Epithelial cell of proximal tubule (primary cell): ENCODE measurements at places on chromosomes 1 and 21.

DNA sequence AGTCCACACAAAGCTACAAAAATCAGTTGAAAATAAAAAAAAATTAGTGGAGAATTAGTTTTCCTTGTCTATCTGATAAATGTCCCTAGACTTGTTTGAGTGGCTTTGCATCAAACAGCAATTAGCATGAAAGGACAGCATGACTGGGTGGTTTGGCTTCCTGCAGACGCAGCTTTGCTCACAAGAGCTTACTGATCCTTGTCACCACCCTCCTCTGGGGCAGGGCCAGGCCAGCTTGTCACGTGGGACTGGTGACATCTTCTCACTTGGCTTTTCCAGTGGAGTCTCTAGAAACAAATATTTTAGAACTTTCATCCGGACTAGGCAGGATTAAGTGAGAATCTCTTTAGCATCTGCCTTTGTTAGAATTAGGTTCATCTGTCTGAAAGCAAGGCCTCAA is 76.0 kb upstream of the OLIG2 start:
- no peak for DNase-seq

DNA sequence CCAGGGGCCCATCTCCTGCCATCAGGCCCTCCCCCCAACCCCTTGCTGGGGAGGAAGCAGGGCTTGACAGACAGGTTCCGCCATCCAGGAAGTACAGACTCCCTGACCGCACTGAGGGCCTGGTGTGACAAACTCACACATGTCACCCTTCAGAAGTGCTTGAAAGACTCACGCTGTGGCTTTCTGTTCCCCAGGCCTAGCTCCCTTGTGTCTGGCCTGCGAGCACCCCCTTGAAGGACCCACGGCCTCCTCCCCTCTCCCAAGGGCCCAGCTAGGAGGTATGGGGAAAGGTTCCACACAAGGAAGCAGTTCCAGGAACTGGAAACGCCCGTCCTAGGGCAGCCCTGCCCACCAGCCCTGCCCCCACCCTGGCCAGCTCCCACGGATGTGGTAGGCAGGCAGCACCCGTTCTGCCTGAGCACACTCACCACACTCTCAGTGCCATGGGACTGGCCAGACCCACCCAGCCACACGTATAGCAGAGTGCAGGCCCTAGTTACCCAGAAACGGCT is 26.7 kb downstream of the SLC2A1 start:
- DNase-seq = no peak

DNA sequence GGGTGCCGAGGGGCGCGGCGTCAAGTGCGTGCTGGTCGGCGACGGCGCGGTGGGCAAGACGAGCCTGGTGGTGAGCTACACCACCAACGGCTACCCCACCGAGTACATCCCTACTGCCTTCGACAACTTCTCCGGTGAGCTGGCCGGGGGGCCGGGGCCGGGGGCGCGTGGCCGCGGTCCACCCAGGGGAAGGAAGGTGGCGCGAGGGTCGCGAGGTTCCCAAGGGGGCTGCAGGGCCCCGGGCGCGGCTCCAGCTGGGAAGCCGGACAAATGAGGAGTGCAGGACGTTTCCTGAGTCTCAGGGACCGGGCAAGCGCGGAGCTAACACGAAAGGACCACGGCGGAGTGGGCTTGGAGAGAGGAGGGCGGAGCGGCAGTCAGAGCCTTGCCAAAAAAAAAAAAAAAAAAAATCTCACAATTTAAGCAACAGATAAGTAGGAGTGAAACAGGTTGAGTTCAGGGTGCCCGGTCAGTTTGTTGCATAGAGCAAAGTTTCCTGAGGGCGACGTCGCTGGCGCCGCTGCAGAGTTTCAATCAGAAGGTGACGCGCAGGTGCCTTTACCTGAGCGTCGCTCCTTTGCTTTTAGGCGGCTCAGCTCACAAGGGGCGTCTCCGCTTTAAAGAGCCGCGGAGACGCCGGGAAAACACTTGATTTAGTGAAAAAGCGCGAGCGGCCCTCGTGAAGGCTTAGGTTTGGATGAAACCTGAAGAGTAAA is 750 bp downstream of the RHOU start:
- DNase-seq = no peak

DNA sequence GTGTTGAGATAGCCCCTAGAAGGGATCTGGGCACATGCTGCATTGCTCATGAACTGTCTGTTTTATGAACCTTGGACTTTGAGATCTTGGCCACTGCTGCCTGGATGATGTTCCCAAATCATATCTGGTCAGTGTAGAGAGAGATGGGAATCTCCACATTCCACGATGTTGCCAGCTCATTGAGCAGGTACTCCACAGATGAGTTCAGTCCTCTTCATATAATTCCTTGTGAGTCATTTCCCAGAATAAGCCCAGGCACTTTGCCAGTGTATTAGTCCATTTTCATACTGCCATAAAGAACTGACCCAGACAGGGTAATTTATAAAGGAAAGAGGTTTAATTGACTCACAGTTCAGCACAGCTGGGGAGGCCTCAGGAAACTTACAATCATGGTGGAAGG is 254.0 kb upstream of the RUNX1 start:
- peak; percentile 78 for DNase-seq

DNA sequence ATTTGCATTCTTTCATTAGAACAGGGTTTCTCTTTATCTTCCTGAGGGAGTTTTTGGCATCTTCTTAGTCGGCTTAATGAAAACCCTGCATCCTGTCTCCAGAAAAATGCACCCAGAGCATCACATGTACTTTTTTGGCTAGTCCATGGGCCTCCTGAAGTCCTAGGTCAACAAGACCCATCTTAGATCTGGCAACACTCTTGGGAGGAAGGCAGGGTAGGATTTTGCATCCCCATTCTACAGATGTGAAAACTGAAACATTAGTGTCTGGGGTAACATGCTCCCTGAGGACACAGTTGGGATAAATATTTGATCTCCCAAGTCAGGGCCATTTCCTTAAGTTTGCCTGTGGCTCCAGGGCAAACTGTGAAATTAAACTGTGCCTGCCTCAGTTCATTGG is 40.0 kb upstream of the HMGB4 start:
- no peak for DNase-seq

DNA sequence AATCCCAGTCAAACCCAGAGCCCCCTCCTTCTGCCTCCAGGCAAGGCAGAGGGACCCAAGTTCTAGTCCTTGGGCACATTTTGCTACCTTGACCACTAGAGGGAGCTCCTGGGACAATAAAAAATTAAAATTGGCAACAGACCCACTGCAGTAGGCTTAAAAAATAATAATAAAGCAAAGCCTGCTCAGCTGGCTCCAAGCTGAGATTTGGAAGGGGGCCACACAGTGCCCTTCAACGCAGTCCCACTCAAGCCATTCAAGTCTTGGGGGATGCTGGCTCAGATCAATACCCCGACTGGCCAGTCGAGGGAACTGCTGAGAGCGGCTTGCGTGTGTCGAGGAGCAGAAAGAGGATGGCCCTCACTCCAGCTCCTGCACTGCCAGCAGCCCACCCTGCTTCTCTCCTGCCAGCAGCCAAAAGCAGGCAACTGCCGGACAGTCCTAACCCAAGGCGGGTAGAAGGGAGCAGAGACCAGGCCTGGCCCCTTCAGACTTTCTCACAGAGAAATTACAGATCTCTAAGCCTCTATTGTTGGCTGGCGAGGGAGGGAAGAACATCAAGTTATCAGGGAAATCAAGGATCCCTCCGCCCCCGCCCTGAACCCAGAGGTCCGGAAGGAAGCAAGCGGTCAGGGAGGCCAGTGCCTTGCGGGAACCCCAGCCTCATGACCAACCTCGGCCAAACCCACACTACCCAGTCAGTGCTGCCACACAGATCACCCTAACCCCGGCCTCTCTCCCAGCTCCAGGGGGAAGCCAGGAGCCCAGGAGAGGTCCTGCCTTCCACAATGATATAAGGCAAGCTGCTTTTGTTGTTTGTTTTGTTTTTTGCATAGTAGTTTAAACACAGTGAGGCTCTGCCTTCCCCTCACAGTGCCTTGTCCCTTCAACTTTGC is 4.9 kb upstream of the ALDH4A1 start:
- no peak for DNase-seq

DNA sequence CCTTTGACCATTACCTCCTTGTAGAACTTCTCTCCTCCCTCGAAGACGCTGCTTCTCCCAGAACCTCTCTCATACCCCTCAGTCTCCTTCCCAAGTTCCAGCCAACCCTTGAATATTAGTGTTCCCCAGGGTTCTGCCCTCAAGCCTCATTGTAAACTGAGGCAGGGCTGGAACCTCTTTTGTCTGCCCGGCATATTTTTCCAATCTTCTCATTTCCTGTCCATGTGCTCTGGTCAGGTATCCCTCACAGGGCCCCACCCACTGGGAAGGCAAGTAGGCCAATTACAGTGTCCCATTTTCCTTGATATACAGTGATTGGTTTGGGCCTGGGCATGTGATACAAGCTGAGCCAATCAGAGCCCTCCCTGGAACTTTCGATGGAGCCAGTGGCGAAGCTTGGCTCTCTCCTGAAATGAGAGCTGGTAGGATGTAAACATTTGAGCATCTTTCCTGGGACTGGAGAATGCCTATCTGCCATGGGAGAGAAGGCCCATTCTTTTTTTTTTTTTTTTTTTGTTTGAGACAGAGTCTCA is 57.1 kb upstream of the ID3 start:
- DNase-seq = no peak

GRCh38 chr1:147719711-147720225 is 40.6 kb downstream of the GJA5 start:
- DNase-seq = no peak

DNA sequence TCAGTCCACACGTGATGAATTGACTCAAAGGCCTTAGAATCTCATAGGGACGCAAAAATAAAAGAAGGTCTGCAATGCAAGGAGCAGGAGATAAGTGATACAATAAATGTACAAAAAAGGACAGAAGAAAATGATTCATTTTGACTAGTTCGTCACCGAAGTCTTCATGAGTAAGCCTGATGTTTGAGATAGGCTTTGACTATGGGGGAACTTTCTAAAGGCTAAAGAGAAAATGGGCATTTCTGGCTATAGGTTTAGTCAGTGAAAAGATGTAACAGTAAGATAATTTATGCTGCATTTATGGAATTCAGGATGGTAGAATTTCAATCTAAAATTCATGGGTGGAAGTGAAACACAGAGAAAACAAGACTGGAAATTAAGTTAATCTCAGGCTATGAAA is 163.0 kb downstream of the ADGRL4 start:
- no peak for DNase-seq

DNA sequence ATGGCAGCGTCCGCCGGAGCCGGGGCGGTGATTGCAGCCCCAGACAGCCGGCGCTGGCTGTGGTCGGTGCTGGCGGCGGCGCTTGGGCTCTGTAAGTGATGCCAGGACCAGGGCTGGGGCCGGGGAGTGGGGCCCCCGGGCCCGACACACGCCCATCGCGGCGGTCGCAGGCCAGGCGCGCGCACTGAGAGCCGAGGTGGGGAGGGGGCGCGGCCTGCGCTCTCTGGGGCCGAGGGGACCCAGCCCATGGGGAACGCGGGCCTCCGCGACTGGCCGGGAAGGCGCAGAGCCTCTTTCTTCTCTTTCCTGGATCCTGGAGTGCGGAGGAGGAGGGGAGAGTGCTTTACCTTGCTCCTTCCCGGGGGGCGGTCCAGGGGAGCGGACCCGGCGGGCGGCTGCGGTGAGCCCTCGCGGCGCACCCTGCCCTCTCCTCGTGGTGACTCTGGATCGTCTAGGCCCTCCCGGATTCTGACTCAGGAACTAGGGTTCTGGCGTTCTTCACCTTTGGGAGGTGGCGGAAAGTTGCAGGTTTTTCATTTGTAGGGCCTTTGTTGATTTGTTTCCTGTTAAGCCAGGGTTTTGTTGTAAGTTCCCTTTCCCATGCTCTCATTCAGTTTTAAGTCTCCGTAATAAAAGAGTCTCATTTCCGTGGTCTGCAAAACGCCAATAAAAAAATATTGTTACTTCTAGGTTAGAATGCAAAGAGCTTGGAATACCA is 529 bp downstream of the MPZL1 start:
- DNase-seq = no peak

DNA sequence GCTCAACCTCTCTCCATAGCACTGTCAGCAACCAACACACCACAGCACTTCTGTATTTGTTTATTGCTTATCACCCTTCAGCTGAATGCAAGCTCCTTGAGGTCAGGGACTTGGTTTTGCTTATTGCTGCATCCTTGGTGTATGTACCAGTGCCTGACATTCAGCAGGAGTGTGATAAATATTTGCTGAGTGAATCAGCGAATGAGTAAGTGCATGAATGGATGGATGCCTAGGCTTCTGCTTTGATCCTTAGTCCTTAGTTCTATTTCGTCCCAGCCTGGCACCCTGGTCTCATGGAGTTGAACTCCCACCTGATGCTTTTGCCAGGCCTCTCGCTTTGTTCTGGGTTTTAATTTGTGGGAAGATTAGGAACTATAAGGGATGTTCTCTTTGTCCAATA is 88.2 kb downstream of the ZSCAN20 start:
- DNase-seq = no peak

GRCh38 chr1:27428316-27429028 is 36.0 kb downstream of the GPR3 start:
- DNase-seq = no peak

DNA sequence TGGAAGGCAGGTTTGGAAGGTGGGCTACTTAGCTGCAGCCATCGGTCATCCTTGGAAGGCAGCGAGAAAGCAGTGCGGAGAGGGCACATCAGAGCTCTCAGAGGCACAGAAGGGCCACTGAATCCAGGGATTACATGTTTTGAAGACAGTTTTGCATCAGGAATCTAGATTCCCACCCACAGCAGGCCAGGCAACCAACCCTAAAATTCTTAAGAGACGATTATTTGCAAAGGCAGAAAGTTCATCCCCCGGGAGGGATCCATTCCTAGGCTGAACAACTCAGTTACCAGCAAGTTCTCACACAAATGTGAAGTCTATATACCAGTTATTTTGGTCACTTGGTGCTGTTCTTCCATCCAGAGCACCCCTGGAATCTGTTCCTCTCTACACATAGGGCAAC is 457.3 kb upstream of the VAMP3 start:
- no peak for DNase-seq

- no peak for DNase-seq
These were observed 10.2 kb upstream of the SUSD4 start for GRCh38 chr1:223374064-223374610.

- no peak for DNase-seq
These were observed 160.6 kb upstream of the USP24 start for GRCh38 chr1:55375617-55376258.

DNA sequence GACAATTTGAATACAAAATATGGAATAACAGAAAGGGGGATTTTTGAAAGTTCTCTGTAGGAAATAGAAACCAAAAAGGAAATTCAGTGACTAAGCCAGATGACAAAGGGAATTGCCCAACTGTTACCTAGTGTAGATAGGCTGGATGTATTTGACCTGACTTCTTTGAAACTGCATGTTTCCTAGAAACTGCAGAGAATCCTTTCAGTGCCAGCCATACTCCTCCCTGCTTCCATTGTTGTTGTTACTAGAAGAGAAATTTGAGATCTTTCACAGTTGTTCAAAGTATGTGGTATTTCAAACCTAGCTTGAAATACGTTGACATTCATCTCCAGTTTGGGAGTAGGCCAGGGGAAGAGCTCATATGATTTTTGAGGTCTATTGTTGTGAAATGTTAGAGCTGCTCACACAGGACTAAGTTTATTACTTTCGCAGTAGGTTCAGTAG is 1.8 kb upstream of the GBP5 start:
- DNase-seq = peak; percentile 48
